ENCODE measurements at places on chromosomes 5 and 9.

DNA sequence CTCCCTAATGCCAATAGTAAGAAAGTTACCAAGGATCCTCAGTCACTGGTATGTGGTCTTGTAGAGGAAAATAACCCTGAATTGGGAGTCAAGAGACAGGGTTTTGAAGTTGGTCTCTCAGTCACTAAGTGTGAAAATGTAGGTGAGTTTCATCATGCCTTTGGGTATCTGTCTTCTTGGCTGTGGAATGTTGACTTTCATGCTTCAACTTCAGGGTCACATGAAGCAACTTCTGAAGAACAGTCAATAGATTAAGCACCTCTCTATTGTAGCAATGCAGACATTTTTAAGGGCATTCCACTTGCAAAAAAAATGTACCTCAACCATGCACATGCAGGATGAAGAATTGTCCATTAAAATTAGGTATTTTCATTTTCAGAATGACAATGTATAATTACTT, 194.6 kb downstream of the CSNK1G3 start:
- DNase-seq, result no peak

- no peak for DNase-seq
These were observed 3.9 kb downstream of the SLC4A9 start for GRCh38 chr5:140363631-140364471.

GRCh38 chr5:140383300-140383699, 18.3 kb upstream of the ANKHD1 start:
- DNase-seq, result no peak

DNA sequence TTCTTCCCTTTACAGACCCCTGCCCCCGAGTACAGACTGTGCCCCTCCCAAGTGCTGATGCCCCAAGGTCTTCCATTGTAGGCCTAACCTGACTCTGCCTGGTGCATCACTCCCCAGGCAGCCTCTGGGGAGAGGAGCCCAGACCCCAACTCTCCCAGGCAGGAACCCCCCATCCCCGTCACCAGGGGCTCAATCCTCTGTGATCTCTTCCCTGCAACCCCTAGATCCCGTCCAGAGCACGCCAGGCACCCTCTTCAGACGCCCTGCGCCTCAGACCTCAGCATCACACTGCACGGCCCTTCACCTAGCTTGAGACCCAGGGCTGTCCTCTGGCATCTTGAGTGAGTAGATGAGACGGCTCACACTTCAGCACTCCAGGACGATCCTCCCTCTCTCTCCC, 6.4 kb upstream of the EGR1 start:
- no peak for DNase-seq

DNA sequence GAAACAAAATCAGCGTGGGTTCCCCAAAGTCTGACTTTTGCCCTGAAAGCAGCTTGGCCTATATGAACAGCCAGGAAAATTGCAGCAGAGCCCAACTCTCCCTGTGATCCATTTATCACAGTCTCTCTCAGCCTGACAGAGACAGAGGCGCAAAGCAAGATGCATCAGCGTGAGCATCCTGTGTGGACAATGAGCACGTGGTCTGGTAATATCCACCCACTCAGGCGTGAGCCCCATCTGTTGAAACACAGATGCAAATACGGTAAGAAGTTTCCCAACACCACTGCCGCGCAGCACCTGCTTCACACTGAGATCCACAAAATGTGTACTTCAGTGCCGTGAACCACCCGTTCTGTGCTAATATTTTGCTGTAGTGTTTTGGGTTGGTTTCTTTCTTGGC, 114.6 kb downstream of the MRPL36 start:
- DNase-seq, result no peak

DNA sequence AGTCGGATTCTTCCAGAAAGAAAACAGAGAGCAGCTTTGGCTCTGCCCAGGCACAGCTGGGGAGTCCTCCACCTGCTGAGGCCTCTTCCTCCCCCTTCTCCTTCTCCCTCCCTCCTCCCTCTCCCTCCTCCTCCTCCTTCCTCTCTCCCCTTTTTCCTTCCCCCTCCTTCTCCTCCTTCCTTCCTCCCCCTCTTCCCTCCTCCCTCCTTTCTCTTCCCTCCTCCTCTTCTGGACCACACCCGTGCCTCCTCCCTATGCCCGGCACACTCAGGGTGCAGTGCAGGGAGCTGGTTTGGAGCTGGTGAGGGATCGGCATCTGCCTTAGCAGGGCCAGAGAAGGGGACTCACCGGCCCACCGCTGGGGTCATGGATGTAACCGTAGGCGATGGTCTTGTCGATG, 30.2 kb downstream of the DBH start:
- DNase-seq, result no peak

- no peak for DNase-seq
These were observed 3.1 kb downstream of the TMOD1 start for GRCh38 chr9:97504381-97505216.

GRCh38 chr5:125412561-125413495, 666.4 kb upstream of the ZNF608 start:
- peak; percentile 84 for DNase-seq

DNA sequence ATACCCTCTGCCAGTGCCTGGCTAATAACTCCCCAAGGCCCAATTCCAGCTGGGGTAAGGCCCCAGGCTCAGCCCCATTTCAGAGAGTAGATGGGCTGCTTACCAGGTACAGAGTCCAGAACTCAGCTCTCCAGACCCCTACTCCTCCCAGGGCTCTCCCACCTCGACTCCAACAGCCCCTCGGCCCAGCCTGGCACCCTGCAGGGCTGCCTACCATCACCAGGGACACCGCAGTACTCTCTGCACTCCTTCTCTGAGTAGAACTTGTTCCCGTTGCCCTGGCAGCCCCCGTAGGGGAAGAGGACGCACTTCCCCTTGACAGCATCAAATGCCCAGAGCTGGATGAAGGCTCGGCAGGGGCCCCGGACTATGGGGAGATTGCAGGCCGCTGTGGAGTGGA, 17.4 kb downstream of the AMBP start:
- peak; percentile 44 for DNase-seq

DNA sequence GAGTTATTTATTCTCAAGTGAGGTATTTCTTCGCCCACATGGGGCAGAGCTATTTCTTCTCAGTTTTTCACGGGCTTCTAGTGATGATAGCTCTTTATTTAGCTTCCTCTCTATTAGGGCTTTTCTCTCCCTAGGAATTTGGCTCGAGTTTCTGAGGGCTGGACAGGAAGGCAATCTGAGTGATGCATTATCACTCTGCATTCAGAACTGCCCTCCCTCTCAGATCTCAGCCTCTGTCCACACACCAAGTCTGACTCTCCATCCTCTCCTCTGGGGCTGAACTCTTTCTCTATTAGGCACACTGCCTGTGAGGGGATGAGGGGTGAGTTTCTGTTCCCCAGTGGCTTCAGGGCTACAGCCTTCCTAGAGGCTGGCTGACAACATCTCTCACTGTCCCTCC, 14.9 kb upstream of the SCAMP1 start:
- no peak for DNase-seq

- no peak for DNase-seq
These were observed 13.0 kb upstream of the TMEFF1 start for GRCh38 chr9:100459963-100460362.

- DNase-seq, result peak; percentile 67
These were observed 27.6 kb downstream of the ZDHHC11B start for GRCh38 chr5:756865-757345.

DNA sequence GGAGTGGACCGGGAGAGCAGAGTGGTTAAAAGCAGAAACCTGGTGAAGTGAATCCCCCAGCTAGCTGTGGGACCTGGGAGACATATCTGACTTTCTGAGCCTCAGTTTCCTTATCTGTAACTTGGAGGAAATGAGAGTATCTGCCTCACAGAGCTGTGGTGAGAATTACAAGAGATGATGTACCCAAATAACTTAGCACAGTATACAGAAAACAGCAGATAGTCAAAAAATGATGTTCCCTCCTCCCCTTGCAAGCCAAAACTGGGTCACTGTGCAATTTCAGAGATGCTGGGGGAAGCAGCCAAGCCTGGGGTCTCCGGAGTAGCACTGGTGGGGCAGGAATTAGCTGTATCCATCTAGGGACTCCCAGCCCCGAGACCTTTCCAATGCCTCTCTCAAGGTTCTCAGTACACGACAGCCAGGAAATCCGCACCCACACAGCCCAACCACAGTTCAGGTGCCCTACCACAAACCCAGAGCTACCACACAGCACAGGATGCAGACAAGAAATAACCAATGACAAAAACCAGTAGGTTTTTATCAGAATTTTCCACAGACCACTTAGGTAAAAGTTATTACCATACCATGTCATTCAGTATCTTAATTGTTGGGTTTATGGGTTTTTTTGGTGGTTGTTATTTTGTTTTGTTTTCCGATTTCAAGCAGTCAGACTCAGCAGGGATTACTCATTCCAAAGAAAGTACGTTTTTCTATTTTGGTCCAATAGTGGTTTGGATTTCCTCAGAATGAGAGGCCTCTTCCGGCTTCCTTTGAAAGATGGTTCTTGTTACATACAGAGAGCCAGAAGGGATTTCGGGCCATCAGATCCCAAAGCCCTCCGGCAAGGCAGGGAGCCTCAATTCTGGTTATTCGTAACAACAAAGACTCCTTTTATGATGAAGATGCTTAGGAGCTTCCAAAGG, 4.9 kb upstream of the HRH2 start:
- DNase-seq, result no peak

DNA sequence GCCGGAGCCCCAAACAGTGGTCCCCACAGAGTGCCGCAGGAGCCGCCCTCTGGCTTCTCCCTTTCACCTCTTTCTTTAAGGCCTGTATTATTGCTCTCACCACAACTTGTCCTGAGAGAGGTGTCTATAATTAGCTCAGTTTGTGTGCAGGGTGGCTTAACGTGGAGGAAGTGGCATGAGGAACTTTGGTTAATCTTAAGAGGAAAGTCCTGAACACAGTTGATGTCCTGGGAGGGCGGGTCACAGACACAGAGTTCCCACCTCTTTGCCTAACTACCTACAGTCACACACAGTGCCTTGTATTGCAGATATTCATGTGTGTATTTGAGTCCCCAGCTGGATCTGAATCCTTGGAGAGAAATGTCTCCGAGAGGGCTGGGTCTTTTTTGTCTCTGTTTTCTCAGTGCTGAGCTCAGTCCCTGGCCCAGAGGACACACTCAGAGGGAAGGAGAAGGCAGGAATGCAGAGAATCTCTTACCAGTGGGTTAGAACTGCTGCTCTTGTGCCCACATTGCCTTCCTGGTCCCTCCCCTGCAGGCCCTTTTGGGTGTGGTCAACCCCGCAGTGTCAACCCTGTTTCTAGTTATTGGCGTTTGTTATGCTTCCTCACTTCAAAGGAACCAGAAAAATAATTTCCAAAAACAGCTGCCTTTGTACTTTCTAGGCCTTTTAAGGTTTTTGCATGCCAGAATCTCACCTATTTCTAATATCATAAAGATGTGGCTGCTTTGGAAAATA, 392.5 kb downstream of the KDM4C start:
- no peak for DNase-seq

- DNase-seq, result no peak
These were observed 88.1 kb downstream of the S1PR3 start for GRCh38 chr9:89079391-89079790.

DNA sequence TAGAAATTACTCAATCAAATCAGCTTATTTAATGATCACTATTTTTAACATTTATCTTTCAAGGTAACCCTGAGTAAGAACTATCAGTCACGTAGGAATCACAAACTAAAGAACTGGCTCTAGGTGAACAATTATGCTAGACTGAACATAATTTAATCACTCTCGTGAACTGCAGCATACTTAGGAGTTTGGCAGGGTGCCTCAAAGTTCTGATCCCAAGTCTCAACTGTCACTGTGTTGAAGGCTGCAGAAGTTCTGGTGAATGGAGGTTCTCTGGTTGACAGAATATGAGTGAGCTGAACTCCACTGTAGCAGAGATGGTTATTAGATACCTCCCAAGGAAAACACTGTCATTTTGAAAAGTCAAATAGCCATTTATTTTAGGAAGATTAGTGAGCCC, 89.1 kb downstream of the KLHL3 start:
- no peak for DNase-seq

DNA sequence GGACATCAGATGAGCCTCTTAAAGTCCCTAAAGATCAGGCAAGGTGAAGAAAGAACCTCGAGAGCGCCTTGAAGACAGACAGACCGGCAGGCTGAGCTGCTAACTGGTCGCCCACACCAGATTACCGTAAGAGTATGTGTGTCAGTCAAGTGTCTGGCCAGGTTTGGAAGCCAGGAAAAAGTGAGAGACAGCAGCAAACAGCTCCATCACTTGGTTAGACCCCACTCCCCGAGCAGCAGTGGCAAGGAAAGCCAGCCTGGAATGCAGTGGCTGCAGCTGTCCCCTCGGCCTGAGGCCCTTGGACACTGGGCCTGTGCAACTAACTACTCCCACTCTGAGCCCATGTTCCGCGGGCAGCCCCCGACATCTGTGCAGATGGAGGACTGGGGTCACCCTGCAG, 214.1 kb downstream of the DIRAS2 start:
- DNase-seq, result no peak

- DNase-seq, result no peak
These were observed 13.6 kb downstream of the GGTA1 start for GRCh38 chr9:121486043-121486442.

GRCh38 chr9:109604781-109605180, 106.7 kb upstream of the PTPN3 start:
- DNase-seq, result no peak

GRCh38 chr5:141326088-141326854, 4.0 kb upstream of the PCDHGA1 start:
- DNase-seq, result no peak

DNA sequence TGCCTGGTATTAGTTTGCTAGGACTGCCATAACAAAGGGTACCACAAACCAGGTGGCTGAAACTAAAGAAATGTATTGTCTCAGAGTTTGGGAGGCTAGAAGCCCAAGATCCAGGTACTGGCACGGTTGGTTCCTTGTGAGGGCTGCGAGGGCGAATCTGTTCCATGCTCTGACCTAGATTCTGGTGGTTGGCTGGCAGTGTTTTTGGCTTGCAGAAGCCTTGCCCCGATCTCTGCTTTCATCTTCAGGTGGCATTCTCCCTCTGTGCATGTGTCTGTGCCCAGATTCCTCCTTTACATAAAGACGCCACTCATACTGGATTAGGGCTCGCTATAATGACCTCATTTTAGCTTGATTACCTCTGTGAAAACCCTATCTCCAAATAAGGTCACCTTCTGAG, 36.7 kb downstream of the RAI14 start:
- no peak for DNase-seq

DNA sequence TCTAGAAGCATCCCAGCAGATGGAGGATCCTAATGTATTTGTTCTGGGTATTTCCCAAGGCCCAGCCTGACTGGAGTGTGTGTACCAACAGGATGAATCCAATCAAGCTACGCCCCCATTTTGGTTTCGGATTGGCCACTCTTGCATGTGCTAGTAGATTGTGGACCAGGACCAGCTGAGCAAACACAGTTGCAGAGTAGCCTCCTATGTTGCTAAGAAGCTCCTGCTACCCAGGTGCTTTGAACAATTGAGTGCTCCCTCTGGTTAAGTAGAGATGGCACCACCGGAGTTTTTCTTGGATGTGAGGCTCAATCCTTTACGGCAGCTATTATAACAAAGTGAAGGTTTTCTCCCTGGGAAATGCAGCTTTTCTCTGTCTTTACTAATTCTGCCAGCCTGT, 204.5 kb downstream of the NTRK2 start:
- DNase-seq, result no peak

- DNase-seq, result no peak
These were observed 41.0 kb downstream of the CCDC192 start for GRCh38 chr5:127744241-127744640.

- DNase-seq, result no peak
These were observed 298.6 kb upstream of the MEF2C start for GRCh38 chr5:89181546-89181945.

Data from left forelimb (tissue), 1 donor.